Epithelial cell of alveolus of lung (primary cell): ENCODE measurements at places on chromosomes 13 and 19. TPM values are rescaled to one million over a fixed set of nuclear protein-coding genes. Genes with fewer than 3 reads are reported as not detected.

The KASH5 gene
- total RNA-seq = not detected in 2 replicates

The TMIGD2 gene
- total RNA-seq = not detected in 2 replicates

The FGF21 gene
- not detected in 2 replicates for total RNA-seq

The TNFSF11 gene
- total RNA-seq = 6.8 and 32.7 TPM in 2 replicates

The ZNF569 gene
- total RNA-seq = 2.2 and 3.2 TPM in 2 replicates

The ZSWIM9 gene
- total RNA-seq = 1.8 and 4.2 TPM in 2 replicates

The IRGC gene
- total RNA-seq = not detected in 2 replicates

The CLEC17A gene
- total RNA-seq = not detected in 2 replicates
